ENCODE measurements at places on chromosomes 11 and 22.

DNA sequence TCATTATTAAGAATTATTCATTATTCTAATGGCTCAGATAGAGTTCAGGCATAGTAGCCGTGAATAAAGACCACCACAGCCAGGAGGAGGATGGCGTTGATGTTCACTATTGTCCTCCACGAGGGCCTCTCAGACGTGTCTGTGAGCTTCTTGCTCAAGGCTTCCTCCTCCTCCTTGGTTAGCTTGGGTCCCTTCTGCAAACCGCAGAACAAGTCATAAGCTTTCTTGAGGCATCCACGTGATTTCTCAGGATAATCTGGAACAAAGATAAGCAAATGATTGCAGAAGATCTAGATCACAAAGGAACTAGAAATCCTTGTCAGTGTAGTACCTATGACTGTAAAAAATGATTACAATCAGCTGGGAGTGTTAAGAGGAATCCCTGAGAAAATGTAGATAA, 13.6 kb upstream of the RFPL2 start:
- DNase-seq = no peak

- no peak for DNase-seq
Observed at GRCh38 chr11:31542862-31543261, 33.3 kb downstream of the ELP4 start.

DNA sequence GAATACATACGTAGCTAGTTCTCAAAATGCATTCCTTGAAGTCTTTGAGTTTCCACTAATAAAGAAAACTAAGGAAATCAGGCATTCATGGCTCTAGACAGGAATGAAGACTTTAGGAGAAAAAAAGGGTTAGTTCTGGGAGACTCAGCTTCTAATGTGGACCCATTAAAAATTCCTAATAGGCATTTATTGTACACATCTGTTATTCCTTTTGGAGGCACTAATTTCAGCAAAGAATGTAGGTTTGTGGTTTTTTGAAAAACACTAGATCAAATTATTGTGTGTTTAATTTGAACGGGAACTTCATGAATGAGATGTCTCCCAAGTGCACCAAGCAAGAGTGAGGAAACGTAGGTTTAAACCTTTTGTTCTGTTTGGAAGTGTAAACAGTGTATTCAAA, 42.7 kb downstream of the PARVA start:
- DNase-seq = no peak

DNA sequence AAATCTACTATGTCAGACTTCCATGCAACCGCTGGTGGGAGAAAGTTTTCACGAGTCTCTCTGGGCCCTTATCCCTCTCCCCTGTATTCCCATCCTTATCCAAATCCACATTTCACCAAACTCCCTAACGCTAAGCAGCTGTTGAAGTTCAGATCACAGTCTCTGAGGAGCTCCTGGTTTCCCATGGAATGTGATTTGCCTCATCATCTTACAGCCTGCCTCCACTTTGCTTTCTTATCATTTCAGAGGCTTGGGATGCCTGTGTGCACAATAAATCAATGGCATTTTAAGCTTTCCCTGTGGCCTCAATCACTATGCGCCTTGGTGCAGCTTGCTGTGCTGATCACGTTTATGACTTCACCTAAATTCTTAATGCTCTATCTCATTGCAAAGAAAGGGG, 352.4 kb upstream of the FAT3 start:
- no peak for DNase-seq

DNA sequence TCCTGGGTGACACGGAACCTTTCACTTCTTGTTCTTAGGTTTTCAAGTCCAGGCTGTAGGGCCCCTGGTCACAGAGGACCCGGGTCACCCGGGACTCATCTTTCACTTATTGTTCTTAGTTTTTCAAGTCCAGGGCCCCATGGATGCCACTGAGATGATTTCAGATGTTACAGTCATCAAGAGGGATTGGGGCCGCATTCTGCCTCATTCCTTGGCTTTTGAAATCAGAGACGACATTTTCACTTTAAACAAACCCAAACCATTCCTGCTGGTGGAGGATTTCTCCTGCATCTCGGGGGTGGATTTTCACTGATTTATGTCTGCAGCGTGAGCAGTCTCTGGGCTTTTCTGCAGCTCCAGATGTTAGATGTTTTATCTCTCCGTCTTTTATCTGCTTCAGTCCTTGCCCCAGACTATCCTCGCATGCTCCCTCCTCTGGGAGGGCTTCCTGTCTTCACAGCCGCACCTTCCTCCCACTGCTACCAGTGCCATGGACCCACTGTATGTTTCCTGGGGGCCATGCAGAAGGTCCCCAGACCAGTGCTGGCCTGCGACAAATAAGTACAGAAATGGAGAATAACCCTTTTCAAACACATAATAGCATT, 27.4 kb downstream of the FBLN1 start:
- no peak for DNase-seq

GRCh38 chr11:34012734-34013133, 38.8 kb upstream of the CAPRIN1 start:
- no peak for DNase-seq

DNA sequence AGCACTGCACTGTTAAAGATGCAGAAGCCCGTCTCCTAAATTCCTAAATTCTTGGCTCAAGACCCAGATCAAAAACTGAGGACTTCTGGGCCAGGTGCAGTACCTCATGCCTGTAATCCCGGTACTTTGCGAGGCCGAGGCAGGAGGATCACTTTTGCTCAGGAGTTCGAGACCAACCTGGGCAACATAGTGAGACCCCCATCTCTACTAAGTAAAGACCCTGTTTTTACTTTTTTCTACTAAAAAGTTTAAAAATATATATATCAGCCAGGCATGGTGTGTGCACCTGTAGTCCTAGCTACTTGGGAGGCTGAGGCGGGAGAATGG, 29.7 kb downstream of the PDGFB start:
- DNase-seq = no peak

DNA sequence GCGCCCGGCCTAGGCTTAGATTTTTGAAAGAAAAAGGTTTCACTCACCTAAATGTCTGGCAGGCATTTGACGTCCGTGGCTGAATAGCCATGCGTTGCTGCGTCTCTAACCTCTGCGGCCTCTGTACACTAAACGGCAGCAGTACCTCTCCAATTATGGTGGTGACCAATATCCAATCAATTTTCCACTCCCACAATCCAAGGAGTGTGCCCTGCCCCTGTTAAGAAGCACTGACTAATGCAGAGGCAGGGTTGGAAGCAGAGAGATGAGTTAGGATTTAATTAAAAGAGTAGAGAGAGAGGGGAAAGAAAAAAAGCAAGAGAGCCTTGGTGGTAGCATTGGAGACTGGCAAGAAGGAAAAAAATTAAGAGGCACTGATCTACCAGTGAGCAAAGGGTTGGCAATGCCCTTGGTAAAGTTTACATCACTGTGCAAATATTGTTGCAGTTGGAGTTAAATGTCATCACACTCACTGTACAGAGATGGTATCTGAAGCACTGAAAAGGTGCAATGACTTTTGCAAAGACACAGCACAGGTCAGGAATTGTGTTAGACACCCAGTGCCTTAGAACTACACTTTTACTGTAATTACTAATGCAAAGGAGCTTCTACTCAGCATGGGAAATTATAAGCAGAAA, 526.7 kb downstream of the NTM start:
- DNase-seq = no peak

- DNase-seq = peak; percentile 25
Observed at GRCh38 chr22:24768537-24769374, 5.8 kb downstream of the PIWIL3 start.

DNA sequence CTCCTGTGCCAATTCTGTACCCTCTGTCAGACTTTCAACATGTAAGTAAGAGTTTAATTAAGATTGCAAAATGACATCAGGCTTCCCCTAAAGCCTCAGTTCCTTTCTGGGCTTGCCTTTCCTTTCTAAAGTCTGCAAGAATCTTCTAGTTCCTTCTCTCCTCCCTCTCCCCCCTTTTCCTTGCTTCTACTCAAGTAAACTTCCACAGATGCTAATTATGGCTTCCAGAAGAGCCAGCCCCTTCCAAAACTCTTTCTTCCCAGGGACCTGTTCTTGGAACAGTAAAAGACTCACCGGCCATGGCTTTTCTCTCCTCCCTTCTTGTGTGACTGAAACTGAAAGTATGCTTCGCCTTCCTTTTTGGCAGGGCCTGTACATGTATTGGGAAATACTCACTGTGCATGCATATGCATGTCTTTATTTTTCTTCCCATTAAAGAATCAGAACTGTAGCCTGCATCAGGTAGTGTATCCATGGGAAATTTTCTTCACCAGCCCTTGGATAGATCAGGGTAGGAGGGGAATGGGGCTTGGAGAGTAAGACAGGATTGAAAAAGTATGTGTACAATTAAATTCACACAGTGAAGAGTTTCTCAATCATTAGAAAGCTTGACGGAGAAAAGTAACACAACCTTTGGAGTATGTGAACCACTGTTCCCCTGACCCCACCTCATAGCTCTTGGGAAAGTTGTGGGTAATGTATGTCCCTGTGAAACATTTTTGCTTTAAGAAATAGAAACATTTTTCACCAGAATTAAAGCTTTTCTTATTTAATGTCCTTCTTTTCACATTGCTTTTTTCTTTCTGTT, at the start of gene CASP1:
CASP1 (minus strand) TSS at position 332 of the 808 bp plus-strand sequence; CDS start at position 301, 31 bp downstream.
- DNase-seq = no peak

DNA sequence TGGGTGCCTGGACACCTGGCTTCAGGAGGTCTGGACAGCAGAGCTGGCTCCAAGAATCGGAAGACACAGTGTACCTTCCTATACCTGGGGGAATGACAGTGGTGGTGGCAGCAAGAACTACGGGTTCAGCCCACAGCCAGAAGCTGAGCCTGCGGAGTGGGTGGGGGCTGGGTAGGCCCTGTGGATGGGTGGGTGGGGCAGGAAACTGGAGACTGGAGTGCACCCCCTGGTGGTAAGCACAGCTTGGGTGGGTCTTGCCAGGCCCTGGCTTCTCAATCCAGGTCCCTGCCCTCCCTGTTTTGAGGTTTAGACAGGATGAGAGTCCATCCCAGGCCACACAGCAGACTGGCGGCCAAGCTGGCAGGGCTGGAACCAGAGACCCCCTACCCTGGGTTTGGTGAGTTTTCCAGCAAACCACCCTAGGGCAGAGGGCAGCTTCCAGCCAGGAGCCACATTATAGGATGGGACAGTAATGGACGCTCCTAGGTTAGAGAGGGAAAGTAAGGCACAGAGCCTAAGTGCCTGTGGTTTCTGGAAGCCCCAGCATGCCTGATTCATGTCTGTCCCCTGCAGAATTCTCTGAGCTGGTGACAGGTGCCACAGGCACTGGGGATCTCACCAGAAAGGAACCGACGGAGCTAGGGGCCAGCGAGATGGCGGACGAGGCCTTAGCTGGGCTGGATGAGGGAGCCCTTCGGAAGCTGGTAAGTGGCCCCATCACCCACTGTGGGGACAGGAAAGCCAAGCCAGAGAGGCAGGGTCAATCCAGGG, 1.7 kb downstream of the SMTN start:
- DNase-seq = peak; percentile 13

Measured in stimulated activated CD8-positive, alpha-beta memory T cell treated with anti-CD3 and anti-CD28 coated beads, Interleukin-7, amount 100 ng/mL, for 1 hour (primary cell).